ENCODE measurements at places on chromosomes 7 and 10. TPM values are rescaled to one million over a fixed set of nuclear protein-coding genes. Genes with fewer than 3 reads are reported as not detected.
A peak's percentile ranks its signal among the peaks of the same experiment; 100 is the strongest.

DNA sequence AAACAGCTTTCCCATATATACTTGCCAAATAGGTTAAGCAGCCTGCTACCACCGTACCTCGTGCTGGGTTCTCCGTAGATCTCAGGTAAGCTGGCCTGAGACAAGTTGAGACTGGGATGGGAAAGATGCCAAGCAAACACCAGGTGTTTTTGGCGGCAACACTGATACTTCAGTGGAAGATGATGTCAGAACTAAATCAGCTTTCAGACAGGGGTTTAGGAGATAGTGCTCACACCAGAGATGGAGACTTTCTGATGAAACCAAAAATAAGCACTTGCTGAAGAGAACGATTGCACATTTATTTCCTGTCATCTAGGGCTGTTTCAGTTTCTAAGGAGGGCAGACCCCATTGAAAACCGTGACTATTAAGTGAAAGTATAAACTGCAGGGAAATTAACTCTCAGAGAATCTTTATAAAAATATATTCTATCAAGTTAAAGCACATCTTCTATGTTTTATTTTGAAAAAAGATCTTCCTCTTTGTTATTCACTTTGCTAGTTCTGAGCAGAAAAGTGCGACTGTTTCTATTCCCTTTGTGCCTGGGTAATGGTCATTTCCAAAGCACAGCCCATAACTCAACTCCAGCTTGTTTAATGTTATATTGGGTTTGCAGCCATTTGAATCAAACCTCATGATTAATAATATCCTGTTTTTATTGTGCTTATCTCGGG is 149.9 kb downstream of the CPED1 start:
- peak overlapping the region; percentile 10 for H3K4me3 ChIP-seq
- DNase-seq: no peak
- H3K36me3 ChIP-seq: no peaks in the 10 kb centered on the region
- H3K27ac ChIP-seq: no peak overlapping the region
- H3K4me1 ChIP-seq: peaks cover 11% of the 10 kb centered on the region
- peaks cover 8% of the 10 kb centered on the region for H3K27me3 ChIP-seq

DNA sequence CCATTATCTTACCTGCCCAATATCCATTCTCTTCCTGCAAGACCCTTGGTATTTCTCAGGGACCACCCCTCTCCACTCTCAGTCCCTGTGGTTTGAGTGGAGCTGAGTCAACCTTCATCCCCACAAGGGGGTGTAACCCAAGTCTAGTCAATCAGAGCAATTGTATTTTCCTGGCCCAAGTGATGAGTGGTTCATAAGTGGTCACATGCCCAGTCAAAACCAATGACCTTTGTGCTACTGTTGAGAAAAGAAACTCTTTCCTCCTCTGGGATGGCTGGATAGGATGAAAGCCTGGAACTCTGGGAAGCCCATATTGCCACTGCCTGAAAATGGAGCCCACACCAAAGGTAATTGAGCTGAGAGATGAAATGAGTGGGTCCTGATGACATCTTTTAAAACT is 93.6 kb downstream of the SNX10 start:
- no peak for DNase-seq
- H3K27ac ChIP-seq: no peak overlapping the region
- no peaks in the 10 kb centered on the region for H3K36me3 ChIP-seq

DNA sequence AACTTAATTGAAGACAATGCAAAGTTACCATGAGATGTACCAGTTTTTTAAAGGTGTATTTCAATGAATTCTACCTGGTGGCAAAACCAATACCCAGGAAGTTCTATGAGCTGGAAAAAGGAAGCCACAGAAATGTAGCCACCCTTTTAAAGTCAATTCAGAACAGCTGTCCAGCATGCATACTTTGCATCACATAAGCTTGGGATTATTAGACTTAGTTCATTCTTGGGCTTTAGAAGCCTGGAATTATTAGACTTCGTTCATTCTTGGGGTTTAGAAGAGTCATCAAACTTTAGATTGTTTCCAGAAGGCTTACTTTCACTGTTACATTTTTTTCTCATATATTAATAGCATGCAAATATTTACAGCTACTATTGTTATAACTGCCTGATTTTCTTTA is 20.9 kb downstream of the SLC25A13 start:
- no peak overlapping the region for H3K27ac ChIP-seq
- H3K4me3 ChIP-seq: no peak overlapping the region
- no peaks in the 10 kb centered on the region for H3K27me3 ChIP-seq
- peaks cover 32% of the 10 kb centered on the region for H3K4me1 ChIP-seq

- peaks cover 10% of the 10 kb centered on the region for H3K36me3 ChIP-seq
- H3K27ac ChIP-seq: peak overlapping the region; percentile 71
- DNase-seq: no peak
- H3K4me3 ChIP-seq: no peak overlapping the region
These were observed 11.5 kb upstream of the GATA3 start for GRCh38 chr10:8042721-8043568.

DNA sequence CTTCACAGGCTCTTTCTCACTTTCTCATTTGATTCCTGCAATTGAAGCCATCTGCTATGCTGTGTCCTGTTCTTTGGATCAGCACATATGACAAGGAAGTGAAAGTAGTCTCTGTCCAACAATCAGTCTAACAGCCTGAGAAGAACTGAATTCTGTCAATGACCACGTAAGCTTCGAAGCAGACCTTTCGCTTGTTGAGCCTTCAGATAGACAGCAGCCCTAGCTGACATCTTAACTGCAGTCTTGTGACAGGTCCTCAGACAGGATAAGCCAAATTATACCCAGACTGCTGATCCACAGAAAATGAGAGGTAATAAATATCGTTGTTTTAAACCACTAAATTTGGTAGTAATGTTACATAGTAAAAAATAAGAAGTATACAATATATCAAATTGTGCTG is 691.0 kb upstream of the LRRTM3 start:
- no peaks in the 10 kb centered on the region for H3K36me3 ChIP-seq
- H3K4me1 ChIP-seq: no peaks in the 10 kb centered on the region
- H3K27ac ChIP-seq: no peak overlapping the region
- no peak for DNase-seq

LIPM gene
- not detected for total RNA-seq

DNA sequence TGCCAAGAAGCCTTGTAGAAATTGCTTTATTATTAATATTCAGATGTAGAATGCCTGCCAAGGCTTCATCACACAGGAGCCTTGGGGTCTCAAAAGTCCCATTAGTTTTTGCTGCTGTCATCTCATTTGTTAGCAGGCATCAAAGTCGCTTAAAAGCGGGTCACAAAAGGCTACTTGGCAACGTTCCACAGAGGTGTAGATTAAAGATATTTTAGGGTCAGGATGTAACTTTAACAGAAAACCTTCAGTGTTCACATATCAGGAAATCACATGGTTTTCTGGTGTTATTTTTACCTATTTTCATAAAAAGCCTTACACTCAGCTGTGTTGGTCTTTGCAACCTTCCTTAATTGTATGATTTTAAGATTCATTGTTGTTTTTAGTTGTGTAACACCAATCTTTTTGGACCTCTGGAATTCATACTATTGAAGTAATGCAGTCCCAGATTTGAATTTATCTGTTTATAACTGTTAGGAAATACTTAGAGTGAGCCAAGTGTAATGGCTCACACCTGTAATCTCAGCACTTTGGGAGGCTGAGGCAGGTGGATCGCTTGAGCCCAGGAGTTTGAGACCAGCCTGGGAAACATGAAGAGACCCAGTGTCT is 65.3 kb downstream of the TET1 start:
- H3K4me3 ChIP-seq: no peak overlapping the region
- H3K27me3 ChIP-seq: peaks cover 5% of the 10 kb centered on the region
- no peaks in the 10 kb centered on the region for H3K36me3 ChIP-seq
- H3K27ac ChIP-seq: no peak overlapping the region

DNA sequence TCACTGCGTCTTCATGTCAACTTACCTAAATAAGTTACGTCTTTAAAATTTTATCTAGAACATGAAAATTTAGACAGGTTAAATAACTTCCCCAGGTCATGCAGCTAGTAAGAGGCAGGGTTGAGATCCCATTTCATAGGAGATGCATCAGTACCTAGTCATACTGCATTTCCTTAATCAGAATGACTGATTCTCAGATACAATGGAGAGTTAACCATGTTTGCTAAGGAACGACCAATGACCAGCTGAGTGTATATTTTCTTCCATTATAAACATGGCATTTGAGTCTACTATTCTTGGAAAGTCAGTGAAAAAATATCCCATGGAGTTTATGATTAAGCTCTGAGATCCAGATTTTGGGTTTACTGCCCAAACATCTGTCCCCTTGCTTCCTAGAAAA is 39.6 kb downstream of the ENTPD1 start:
- H3K27ac ChIP-seq: no peak overlapping the region
- H3K36me3 ChIP-seq: peaks cover 34% of the 10 kb centered on the region
- H3K4me3 ChIP-seq: no peak overlapping the region
- H3K4me1 ChIP-seq: peaks cover 95% of the 10 kb centered on the region

DNA sequence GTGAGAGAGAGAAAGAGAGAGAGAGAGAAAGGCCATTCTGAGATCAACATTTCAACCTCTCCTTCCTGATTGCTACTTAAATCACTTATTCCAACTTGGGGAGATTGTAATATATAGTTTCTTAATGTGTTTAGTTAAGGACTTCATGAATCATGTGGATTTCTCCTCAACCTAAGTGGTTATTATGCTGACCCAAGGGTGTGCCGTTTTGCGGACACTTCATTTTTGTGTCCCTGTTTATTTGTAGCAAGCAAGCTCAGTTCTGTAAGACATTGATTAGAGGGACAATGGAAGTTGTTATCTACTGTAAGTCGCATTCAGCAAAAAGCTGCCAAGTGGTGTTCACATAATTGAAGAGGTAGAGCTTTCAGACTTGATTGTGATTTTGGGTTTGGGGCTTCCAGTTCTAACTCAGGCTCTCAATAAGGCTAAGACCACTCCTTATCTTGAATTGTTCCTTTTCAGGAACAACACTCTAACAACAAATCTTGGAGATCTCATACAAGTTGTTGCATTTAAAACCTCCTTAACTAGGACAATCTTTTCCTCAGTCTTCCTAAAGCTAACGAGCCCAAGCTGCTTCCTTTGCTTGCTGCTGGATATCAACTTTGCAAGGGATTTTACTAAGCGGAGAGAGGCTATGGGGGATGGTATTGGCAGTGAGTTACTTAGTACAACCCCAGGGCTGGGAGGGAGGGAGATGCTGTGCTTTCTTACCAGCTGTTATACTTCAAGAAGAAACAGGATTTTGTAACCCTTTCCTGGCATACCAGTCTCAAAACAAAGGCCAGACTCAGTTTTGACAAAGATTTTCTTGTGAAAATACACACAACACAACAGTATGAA is 19.8 kb upstream of the COL1A2 start:
- H3K27me3 ChIP-seq: peaks cover 7% of the 10 kb centered on the region
- no peak overlapping the region for H3K4me3 ChIP-seq
- no peaks in the 10 kb centered on the region for H3K36me3 ChIP-seq
- peaks cover 3% of the 10 kb centered on the region for H3K4me1 ChIP-seq
- no peak overlapping the region for H3K27ac ChIP-seq

DNMBP gene
- 1.4 TPM for total RNA-seq

DNA sequence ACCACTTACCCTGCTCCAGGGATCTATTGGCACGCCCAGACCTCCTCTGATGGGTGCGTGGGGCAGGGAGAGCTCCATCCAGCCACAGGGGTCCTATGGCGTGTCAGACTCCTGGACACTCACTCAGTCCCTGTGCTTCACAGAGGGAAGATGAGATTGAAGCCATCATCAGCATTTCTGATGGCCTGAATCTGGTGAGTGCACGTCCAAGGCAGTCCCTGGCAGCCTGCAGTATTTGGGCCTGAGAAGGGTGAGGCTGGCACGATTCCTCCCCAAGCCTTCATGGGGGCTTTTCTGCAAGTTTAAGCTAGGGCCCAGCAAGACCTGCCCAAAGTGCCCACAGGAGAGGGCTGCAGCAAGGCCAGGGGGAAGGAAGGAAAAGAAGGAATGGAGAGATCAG is 3.3 kb downstream of the CDHR1 start:
- peaks cover 39% of the 10 kb centered on the region for H3K27me3 ChIP-seq
- no peaks in the 10 kb centered on the region for H3K4me1 ChIP-seq
- no peak for DNase-seq
- H3K36me3 ChIP-seq: no peaks in the 10 kb centered on the region
- H3K27ac ChIP-seq: no peak overlapping the region

GRCh38 chr7:110947408-110947807 is 143.5 kb upstream of the LRRN3 start:
- no peak overlapping the region for H3K27ac ChIP-seq
- no peaks in the 10 kb centered on the region for H3K27me3 ChIP-seq
- no peak for DNase-seq
- H3K4me3 ChIP-seq: no peak overlapping the region
- H3K4me1 ChIP-seq: peaks cover 15% of the 10 kb centered on the region

- peaks cover 23% of the 10 kb centered on the region for H3K4me1 ChIP-seq
- peak; percentile 51 for DNase-seq
- H3K27ac ChIP-seq: no peak overlapping the region
- H3K27me3 ChIP-seq: no peaks in the 10 kb centered on the region
- H3K36me3 ChIP-seq: peaks cover 3% of the 10 kb centered on the region
- H3K4me3 ChIP-seq: no peak overlapping the region
These were observed 23.9 kb downstream of the NRF1 start for GRCh38 chr7:129635300-129636029.

MRC1 gene
- total RNA-seq: not detected

IDE gene
- 54.5 TPM for total RNA-seq

DNA sequence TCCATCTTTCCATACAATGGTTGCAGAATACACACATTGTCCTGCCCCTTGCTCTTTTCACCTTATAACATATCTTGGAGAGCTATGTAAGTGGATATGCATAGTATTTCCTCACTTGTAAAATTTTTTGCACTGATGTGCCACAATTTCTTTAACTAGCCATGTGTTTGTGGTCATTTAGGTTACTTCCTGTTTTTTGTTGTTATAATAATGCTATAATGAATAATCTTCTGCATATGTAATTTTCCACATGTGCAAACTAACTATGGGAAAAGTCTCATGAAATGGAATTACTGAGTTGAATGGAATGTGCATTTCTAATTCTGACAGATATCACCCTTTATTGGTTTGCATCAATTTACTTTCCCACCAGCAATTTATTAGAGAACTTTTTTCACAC is 2.8 kb downstream of the TAS2R41 start:
- H3K27ac ChIP-seq: no peak overlapping the region
- H3K4me1 ChIP-seq: no peaks in the 10 kb centered on the region
- no peaks in the 10 kb centered on the region for H3K36me3 ChIP-seq
- H3K4me3 ChIP-seq: no peak overlapping the region
- DNase-seq: no peak
- H3K27me3 ChIP-seq: peaks cover 2% of the 10 kb centered on the region

ACTL6B gene
- total RNA-seq: not detected

GRCh38 chr10:5805711-5806110 is 7.5 kb downstream of the GDI2 start:
- H3K4me3 ChIP-seq: no peak overlapping the region
- H3K27ac ChIP-seq: no peak overlapping the region
- no peak for DNase-seq
- H3K4me1 ChIP-seq: peaks cover 51% of the 10 kb centered on the region

DNA sequence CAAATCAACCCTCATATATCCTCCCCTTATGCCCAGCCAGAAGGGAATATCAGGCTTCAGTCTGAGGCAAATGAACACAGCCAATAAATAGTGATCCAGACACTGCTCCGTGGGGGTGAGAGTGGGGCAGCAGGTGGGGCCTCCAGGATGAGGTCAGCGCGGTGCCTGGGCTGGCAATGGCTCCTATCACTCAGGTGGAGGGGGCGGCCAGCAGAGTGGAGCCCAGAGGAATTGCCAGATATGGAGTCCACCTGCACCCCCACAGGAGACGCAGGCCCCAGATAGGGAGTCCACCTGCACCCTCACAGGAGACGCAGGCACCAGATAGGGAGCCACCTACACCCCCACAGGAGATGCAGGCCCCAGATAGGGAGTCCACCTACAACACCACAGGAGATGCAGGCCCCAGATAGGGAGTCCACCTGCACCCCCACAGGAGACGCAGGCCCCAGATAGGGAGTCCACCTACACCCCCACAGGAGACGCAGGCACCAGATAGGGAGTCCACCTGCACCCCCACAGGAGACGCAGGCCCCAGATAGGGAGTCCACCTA is 78.0 kb upstream of the PPP2R2D start:
- no peak for DNase-seq
- H3K27ac ChIP-seq: no peak overlapping the region
- H3K4me1 ChIP-seq: no peaks in the 10 kb centered on the region
- no peaks in the 10 kb centered on the region for H3K36me3 ChIP-seq
- H3K4me3 ChIP-seq: no peak overlapping the region
- H3K27me3 ChIP-seq: peaks cover 2% of the 10 kb centered on the region

Measured in activated T-helper 1 cell treated with anti-CD3 and anti-CD28 coated beads, Interleukin-12 subunit alpha, Interleukin-12 subunit beta, Interleukin-2, Interleukin-4 antibody, amounts not matched to agents 30 ng/mL and 10 ng/mL and 1 ng/mL, durations not matched to agents 14 hours and 24 hours and 36 hours (primary cell).